ENCODE measurements at places on chromosomes 5 and 9. TPM values are rescaled to one million over a fixed set of nuclear protein-coding genes. Genes with fewer than 3 reads are reported as not detected.

The LVRN gene
- 2.0 TPM for total RNA-seq

The GABRA1 gene
- total RNA-seq, result 16.5 TPM

The PTGS1 gene
- total RNA-seq, result 3.2 TPM

The C9 gene
- not detected for total RNA-seq

The ARSI gene
- 23.5 TPM for total RNA-seq

The CCL27 gene
- total RNA-seq, result not detected

The ZNF300 gene
- 39.5 TPM for total RNA-seq

The SHISAL2B gene
- total RNA-seq, result not detected

The SLC2A6 gene
- 2.9 TPM for total RNA-seq

The GRIA1 gene
- 49.4 TPM for total RNA-seq

The RANBP17 gene
- total RNA-seq, result 62.1 TPM

The IL33 gene
- 25.2 TPM for total RNA-seq

The SOHLH1 gene
- total RNA-seq, result 0.99 TPM

The AJM1 gene
- 2.0 TPM for total RNA-seq

Measured in camera-type eye (tissue), 1 donor.